ENCODE measurements at places on chromosomes 3 and 15. TPM values are rescaled to one million over a fixed set of nuclear protein-coding genes. Genes with fewer than 3 reads are reported as not detected.

Gene ZKSCAN7
- 18.8 TPM for polyA plus RNA-seq

Gene PGBD4
- polyA plus RNA-seq = 2.6 TPM

Gene FANCI
- 36.6 TPM for polyA plus RNA-seq

Gene FBN1
- 109 TPM for polyA plus RNA-seq

Gene ADAMTS17
- 2.5 TPM for polyA plus RNA-seq

DNA sequence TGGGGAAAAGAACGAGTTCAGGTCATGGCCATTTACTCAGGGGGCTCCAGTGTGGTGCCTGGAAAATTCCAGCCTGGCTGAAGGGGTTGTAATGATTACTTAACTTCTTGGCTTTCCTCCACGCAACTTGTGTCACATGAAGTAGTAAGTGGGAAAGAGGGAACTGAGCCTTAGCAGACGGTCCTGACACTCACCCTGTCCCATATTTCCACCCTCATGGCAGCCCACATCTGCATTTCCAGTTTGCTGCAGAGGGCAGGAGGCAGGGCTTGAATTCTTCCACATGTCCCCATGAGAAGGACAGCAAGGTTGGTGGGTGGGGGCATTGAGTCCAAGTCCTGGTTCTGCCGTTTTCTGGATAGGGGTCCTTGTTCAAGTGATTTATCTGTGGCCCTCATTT lies 7.8 kb upstream of the CAMP start:
- DNase-seq = peak; percentile 22

GRCh38 chr3:100941041-100941440 lies 52.2 kb downstream of the ABI3BP start:
- no peak for DNase-seq

DNA sequence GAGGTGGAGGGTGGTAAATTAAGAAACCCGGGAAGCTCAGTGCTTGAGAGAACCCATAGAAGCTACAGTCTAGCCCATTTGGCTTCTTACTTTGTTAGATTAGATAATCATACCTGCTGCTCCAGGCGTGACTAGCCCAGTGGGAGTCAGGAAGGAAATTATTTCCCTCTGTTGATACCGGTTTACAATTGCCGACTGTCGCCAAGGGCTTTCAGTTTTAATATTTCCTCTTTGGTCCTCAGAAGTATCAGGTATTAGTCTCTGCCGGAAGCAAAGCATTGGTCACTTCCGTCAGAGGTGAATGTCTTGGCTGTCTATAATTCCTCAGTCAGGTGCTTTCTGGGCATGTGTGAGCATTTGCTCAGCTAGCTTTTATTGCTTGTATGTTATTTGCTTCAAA lies 75.2 kb downstream of the LPP start:
- no peak for DNase-seq

DNA sequence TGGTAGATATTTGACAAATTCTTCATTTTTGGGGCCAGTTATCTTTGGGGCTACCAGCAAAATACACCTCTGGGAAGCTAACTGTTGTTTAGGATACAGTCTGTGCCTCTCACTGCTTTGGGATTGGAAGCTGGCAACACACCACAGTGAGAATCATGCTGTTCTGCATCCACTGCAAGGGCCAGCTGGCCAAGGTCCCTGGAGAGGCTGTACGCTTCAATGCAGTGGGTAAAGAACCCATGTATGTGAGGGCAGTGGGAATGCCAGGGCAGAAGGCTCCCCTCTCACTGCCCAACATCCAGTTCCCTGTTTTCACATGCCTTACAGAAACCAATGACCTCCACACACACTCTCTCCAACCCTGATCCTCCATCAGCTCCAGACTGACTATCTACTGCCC lies 20.1 kb downstream of the ZDHHC3 start:
- DNase-seq = no peak

- no peak for DNase-seq
These were observed 1096.2 kb upstream of the EPHA6 start for GRCh38 chr3:95718168-95718567.

- DNase-seq = no peak
These were observed 19.4 kb downstream of the MYZAP start for GRCh38 chr15:57611123-57611522.
